ENCODE measurements at places on chromosomes 7 and 10.

DNA sequence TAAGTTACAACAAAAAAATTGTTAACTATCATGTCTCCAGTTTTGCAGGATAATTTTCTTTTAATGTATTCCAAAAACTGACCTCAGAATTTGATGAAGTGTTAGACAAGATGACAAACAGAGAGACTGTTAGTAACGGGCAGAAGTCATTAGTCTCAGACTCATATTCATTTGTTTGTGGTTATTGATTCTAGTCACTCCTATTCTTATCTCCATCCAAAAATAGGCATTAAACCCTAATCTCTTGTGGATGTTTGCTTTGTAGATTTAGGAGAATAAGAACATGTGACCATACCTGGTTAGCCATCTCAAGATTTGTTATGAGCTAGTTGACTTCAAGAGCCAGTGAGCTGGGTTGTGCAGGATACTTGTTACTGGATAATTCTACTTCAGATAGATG is 261.1 kb downstream of the AUTS2 start:
- DNase-seq: no peak

DNA sequence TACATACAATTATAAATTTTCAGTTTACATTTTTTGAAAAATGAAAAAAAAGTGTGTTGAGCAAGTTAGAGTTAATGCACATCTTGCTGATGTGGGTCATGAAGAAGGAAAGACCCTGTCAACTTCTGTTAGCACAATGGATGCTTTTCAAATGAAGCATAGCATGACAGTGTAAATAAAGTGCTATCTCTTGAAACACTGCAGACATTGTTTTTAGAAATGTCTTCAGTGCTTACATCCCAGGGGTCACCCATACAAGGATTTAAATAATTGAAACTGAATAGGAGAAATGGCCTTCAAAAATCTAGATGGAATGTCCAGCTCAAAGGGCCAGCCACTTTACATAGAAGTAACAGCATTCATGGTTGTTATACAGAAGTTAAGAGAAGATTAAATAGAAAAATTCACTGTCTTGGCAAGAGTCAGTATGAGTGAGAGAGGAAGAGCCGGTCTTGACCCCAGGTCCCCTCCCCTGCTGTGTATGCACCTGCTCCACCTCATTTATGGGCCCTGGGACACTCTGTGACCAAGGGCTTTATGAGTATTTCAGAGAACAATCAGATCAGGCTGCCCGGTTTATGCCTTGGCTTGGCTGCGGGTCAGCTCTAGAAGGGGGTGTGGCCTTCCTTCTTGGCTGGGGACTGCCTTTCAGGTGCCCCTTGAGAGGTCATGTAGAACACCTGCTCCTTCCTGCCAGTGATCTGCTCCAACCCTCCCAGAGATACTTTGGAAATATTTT is 237.7 kb upstream of the TMEM72 start:
- DNase-seq: no peak

DNA sequence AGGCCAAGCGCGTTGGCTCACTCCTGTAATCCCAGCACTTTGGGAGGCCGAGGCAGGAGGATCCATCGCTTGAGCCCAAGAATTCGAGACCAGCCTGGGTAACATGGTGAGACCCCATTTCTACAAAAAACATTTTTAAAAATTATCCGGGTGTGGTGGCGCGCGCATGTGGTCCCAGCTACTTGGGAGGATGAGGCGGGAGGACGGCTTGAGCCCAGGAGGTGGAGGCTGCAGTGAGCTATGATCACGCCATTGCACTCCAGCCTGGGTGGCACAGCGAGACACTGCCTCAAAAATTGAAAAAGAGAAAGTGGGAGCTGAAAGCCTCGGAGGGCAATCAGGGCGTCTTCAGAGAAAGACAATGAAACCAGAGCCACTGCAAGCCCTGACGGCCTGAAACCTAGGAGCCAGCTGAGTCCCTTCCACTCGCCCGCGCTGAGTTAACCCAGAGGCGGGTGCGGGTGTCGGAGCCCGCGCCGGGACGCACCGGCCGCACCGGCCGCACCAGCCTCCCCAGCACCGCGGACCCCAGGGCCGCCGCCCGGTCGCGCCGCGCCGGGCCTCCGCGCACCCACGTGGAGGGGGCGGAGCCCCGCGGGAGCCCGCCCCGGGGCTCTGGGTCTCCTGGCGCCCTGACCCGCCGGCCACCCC is 22.4 kb downstream of the ZFAND2A start:
- DNase-seq: no peak

DNA sequence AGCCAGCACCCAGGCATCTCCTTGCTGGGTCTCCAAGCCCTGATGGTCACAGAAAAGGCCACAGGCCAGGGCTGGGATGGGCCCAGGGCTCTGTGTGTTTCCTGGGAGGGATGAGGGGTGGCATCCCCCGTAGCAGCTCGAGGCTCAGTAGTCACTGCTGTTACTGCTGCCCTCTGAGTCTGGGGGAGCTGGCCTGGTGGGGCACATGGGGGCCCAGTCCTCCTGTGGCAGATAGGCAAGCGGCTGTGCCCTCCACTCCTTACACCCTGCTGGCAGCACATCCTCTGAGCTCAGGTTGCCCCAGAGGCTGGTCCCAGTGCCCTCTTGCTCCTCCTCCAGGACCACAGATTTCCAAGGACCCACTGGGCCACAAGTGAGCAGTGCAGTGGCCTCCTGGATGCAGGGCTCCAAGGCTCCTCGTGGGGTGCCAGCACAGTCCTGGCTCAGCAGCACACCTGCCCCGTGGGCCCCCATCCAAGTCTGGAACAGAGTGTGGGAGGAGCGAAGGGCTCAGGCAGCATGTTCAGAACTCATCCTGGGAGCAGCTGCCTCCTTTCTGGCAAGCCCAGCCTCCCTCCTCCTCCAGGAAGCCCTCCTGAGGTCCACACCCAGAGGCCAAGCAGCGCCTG is 31.5 kb upstream of the TUBB8 start:
- DNase-seq: no peak

DNA sequence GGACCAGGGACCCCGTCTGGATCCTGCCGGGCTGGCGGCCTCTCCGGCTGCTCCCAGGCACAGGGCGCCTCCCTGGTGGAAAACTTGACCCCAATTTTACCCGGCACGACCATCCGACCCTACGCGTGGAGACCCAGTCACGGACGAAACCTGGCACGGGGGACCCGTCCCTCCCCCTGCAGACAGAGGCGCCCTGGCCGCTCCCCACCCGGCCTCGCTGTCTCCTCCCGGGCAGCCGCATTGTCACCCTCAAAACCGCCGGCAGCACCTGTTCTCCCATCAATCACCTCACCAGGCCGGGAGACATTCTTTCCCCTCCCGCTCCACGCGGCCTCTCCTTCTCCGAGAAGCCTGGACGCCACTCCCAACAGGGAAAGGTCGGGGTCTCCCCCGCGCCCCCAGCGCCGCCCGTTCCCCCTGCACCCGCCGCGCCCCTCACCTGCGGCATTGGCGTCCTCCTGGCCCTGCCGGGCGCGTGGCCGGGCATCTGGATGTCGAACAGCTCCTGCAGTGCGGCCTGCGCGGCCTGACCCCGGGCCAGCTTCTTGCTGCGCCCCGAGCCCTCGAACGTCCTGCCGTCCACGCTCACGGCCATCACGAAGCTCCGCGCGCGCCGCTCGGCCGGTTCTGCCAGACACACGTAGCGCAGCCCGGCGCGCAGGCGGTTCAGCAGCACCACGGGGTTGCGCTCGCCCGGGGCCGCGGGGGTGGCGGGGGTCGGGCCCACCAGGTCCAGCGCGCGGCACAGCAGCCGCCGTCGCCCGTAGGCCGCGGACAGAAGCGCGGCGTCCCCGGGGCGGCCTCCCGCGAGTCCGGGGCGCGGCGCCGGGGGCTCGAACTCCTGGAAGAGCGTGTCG is 306.6 kb downstream of the WDR37 start:
- DNase-seq: no peak

- DNase-seq: no peak
Observed at GRCh38 chr10:70324951-70325781, 41.4 kb upstream of the NPFFR1 start.

DNA sequence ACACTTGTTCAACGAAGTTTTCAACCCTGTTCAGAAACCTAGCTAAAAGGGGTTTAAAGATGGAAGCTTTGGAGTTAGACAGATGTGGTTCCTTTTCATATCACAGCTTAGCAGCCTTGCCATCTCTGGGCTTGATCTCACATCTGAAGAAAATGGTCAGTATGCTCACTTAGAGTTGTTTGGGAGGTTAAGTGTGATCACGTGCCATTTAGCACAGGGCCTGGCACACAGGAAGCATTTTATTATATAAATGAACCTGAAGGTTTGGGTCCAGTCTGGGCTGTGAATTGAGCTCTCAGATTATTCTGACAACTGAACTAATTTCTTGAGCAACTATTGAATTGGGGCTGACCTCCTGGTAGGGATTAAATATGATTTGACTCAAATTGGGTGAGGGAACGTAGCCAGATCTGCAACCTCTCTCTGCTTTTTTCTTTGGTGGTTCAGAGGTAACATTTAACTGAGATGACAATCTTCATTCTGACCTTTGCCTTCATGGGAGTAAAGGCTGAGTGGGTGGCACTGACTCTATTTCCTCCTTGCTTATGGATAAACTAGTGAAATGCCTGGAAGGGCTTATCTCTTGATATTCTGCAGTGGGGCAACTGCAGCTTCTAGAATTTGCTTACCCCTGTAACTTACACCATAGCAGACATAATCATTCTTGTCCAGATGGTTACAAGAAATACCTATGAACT is 10.2 kb upstream of the HKDC1 start:
- no peak for DNase-seq

- no peak for DNase-seq
Observed at GRCh38 chr7:4871056-4871680, 9.3 kb upstream of the PAPOLB start.

GRCh38 chr7:130948822-130949221 is 214.8 kb upstream of the KLF14 start:
- no peak for DNase-seq

DNA sequence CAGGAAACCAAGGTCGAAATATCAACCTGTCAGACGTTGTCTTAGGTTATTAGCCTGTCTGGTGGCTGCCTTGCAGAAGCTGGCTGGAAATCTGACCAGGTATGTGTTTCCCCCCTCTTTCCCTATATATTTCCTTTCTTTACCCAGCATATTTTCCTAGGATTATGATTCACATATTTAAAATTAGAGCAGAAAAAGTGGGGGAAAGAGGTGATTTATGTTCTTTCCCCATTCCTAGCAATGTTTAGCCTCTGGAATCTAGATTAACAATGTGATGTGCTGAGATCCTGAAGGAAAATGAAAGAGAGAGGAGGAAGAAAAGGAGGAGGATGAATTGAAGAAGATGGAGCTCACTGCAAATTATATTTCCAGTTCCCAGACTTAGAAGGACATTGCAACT is 421.4 kb upstream of the AUTS2 start:
- DNase-seq: no peak

DNA sequence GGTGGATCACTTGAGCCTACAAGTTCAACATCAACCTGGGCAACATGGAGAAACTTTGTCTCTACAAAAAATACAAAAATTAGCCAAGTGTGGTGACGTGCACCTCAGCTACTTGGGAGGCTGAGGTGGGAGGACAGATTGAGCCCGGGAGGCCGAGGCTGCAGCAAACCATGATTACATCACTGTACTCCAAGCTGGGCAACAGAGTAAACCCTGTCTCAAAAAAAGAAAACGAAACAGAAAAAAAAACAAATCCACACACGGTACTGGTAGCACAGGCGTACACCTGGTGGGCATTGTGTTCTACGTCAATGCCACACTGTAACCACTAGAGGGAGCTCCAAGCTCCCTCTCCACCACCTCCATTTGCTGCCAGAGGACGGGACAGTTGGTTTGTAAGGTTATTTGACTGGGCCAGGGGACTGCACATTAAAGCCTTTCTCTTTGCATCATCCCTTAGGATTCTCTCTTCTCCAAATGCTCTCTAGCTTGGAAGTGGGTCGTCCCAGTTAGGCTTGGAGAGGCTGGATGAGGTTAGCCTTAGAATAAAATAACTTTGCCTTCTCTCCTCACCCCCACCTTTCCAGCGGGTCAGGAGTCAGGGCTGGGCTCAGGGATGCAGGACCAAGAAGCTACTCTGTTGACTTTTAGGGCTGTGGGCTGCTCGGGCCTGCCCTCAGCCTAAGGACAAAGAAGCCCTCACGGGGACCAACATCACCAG is 130.8 kb downstream of the SORBS1 start:
- peak; percentile 8 for DNase-seq

DNA sequence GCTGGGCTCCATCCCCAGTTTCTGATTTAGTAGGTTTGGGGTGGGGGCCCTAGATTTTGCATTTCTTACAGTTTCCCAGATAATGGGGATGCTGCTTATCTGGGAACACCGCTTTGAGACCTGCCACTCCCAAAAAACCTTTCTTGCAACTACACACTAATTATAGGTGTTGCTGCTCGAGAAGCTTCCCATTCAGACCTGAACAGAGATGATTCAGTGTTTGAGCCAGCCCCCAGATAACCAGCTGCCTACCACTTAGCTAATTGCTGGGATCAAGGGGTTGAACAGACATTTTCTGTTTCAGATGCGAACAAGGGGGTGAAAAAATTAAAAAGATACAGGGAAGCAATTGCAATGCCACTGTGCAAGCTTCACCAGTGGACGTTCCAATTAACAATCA is 448.5 kb downstream of the KCNMA1 start:
- no peak for DNase-seq

- no peak for DNase-seq
Observed at GRCh38 chr10:71613261-71613777, 106.3 kb downstream of the C10orf105 start.

DNA sequence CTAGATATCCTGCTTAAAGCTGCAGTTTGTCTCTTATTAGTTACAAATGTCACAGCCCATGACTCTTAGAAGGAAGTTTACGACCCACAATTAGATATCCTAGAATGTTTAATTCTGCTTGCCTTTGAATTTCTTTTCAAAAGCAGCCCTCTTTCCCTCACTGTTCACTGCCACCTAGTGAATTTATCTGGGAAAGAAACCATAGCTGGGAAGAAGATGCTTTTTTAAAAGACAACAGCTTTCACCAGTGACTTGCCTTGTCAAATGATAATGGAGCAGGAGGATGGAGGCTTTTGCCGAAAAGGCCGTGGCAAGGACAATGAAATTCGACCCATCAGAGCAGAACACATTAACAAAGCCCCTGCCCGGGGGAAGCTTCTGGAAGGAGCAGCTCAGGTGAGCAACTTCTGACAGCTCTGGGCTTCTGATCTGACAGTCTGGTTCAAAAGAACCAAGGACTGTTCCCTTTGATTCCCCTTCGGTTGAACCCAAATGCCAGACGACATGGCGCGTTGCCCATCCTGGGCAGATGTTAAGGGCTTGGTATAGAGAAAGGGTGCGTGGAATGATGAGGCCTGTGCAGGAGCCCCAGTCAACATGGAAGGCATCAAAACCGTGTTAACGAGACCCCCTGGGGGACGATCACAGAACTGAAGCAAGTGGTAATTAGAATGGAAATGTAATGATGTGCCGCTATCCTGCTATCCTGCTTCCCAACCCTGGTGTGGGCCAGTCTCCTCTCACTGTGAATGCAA is 236.8 kb downstream of the FRMD4A start:
- DNase-seq: no peak

GRCh38 chr7:10939237-10939910 is 34.3 kb upstream of the PHF14 start:
- DNase-seq: no peak

GRCh38 chr7:4616116-4616515 is 66.0 kb upstream of the FOXK1 start:
- DNase-seq: no peak

DNA sequence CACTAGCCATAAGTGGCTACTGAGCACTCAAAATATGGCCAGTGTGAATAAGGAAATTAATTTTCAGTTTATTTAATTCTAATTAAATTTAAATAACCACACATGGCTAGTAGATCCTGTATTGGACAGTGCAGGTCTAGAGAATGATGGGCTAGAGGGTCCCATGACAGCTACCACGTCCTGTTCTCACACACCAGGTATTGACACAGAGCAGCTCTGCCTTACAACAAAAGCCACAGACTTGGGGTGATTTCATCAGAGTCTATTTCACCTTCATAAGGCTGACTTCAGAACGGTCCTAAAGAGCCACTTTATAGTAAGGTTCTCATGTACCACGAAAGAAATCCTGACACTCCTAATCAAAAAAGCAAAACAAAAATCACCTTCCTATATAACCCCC is 111.3 kb downstream of the UBE2H start:
- no peak for DNase-seq
